ENCODE measurements at places on chromosomes 7 and 10.
A peak's percentile ranks its signal among the peaks of the same experiment; 100 is the strongest.

- H3K27me3 ChIP-seq = no peaks in the 10 kb centered on the region
- no peak overlapping the region for H3K4me3 ChIP-seq
- peak overlapping the region; percentile 92 for H3K27ac ChIP-seq
- H3K4me1 ChIP-seq = peaks cover 37% of the 10 kb centered on the region
Measured at GRCh38 chr10:72320676-72321247, 34.0 kb downstream of the DNAJB12 start.

- H3K36me3 ChIP-seq = no peaks in the 10 kb centered on the region
- no peak overlapping the region for H3K27ac ChIP-seq
- H3K4me3 ChIP-seq = no peak overlapping the region
- peaks cover 35% of the 10 kb centered on the region for H3K4me1 ChIP-seq
Measured at GRCh38 chr10:30813872-30814481, 184.4 kb upstream of the LYZL2 start.

DNA sequence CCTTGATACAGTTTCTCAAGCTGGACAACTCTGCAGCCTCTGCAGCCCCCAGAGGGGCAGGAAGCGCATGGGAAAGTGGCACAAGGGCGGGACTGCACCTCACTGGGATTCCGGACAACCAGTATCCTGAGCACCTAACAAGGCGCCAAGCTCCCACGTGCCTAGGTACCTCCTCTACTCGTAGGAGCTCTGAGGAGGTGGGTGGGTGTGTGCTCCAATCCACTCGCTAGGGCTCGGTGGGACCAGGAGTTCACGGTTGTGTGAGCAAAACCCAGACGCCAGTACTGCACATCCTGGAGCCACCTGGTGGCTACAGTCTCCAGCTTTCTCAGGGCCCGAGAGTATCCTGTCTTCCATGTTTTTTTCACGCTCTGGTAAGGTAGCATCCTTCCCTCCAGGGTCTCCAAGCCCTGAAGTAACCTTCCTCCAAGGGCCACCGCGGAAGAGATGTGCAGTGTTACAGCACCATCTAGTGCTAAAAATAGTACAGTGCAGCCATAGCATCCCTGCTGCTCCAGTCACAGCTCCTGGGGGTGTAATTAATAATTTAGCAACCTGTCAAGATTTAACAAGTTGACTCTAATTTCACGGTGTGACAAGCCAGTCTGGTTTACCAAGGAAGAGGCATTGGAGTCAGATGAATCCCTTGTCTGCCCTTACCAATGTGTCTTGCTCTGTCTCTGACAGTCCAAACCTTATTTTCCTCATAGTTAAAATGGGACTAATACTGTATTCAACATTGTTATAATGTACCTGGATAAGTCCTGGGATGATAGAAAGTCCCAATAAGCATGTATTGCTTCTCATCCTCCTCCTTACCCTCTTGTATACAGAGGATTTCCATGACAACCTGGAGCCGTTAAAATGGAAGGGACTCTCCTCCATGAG is 70.4 kb downstream of the HERPUD2 start:
- peaks cover 3% of the 10 kb centered on the region for H3K4me1 ChIP-seq
- no peaks in the 10 kb centered on the region for H3K27me3 ChIP-seq
- H3K4me3 ChIP-seq = no peak overlapping the region
- no peak overlapping the region for H3K27ac ChIP-seq

- H3K4me1 ChIP-seq = peaks cover 5% of the 10 kb centered on the region
- H3K36me3 ChIP-seq = no peaks in the 10 kb centered on the region
- H3K27me3 ChIP-seq = peaks cover 14% of the 10 kb centered on the region
- peak overlapping the region; percentile 12 for H3K4me3 ChIP-seq
- DNase-seq = peak; percentile 37
- H3K27ac ChIP-seq = no peak overlapping the region
Measured at GRCh38 chr7:124031919-124032318, 948 bp downstream of the TMEM229A start.

GRCh38 chr7:95092324-95092723 is 184.9 kb downstream of the PPP1R9A start:
- H3K4me1 ChIP-seq = no peaks in the 10 kb centered on the region
- no peaks in the 10 kb centered on the region for H3K36me3 ChIP-seq
- H3K27ac ChIP-seq = no peak overlapping the region
- no peak overlapping the region for H3K4me3 ChIP-seq

GRCh38 chr7:94420328-94420727 is 25.6 kb downstream of the COL1A2 start:
- H3K4me1 ChIP-seq = peaks cover 5% of the 10 kb centered on the region
- H3K27ac ChIP-seq = no peak overlapping the region
- H3K27me3 ChIP-seq = no peaks in the 10 kb centered on the region
- H3K36me3 ChIP-seq = no peaks in the 10 kb centered on the region
- H3K4me3 ChIP-seq = no peak overlapping the region

DNA sequence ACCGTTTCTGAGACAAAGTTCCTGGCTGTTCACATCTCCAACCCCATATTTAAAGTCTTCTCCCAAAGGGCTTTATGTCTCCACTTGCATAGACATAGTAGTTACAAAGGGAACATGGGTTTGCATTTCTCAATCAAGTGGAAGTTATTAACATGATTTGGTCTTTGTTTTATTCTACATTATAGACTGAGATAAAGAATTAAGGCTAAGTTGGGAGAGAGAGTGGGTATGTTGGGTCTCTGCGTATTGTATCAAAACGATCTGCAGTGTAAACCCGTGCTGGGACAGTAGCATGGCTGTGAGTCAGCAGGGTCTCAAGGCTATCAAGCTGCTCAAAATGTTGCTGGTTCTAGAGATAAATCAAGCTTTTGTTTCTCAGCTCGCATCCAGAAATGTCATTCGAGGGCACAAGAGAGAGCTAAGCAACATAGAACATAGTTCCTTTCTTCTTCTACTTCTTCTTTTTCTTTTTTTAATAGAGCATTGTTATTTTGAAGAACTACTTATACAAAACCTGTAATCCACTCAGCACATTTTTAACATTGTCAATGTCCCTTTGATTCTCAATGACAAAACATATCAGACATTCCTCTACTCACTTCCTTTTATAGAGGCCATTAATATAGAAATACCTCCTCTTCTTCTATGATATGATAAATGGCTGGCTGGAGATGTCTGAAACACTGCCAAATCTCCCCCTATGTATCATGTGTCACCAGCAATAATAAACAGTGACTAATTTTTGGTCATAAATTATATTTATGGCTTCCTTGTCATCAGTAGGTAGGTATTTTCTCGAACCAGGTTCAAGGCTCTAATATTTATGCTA is 34.5 kb upstream of the RHOBTB1 start:
- H3K27ac ChIP-seq = no peak overlapping the region
- no peaks in the 10 kb centered on the region for H3K27me3 ChIP-seq
- H3K4me3 ChIP-seq = no peak overlapping the region
- DNase-seq = no peak

DNA sequence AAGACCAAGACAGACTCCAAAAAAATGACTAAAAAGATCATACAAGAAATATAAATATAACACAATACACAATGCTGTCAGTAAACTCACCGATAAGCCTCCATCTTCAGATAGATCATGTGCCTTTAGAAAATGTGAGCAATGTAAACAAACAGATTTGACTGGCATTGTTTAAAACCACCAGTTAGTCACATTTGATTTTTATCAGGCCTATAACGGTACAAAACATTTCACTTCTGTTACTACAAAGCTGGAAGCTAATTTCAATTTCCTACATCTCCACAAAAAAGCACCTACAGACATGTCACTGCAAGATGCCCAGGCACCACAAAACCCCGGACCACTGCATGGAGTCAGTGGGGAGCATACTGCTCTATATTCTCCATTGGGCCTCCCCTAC is 18.9 kb downstream of the SGMS1 start:
- peak overlapping the region; percentile 26 for H3K27ac ChIP-seq
- no peaks in the 10 kb centered on the region for H3K27me3 ChIP-seq
- peaks cover 21% of the 10 kb centered on the region for H3K4me1 ChIP-seq
- no peak overlapping the region for H3K4me3 ChIP-seq
- no peaks in the 10 kb centered on the region for H3K36me3 ChIP-seq
- no peak for DNase-seq

DNA sequence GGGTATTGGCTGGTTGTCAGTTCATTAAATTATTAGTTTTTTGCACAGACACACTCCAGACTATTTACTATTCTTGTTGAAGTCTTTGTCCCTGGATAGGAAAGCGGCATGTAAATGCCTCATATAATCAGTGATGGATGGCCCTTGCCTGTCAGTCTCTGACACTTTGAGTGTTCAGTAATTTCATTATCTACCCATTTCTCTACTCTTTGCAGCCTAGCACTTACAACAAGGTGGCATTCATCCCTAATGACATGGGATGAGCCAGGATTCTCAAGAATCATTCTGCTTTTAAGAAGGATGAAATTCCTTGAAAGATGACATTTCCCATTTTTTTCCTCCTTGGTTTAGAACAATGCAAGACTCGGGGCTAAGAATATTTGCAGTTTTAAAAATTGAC is 155.7 kb downstream of the SORCS3 start:
- no peaks in the 10 kb centered on the region for H3K4me1 ChIP-seq
- DNase-seq = no peak
- no peak overlapping the region for H3K27ac ChIP-seq
- no peaks in the 10 kb centered on the region for H3K27me3 ChIP-seq
- H3K36me3 ChIP-seq = no peaks in the 10 kb centered on the region

DNA sequence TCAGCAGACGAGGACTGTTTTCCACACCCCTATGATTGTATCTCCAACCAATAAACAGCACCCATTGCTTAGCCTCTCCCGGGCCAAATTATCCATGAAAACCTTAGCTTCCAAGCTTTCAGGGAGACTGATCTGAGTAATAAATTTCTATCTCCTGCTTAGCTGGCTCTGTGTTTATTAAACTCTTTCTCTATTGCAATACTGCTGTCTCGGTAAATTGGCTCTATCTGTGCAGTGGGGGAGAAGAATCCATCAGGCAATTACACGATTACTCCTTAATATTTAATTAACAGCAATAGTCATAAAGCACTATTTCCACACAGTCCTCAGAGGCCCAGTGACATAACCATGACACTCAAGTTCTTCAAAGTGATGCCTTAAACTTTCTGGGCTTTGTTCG is 1122.8 kb downstream of the TYW1 start:
- H3K4me1 ChIP-seq = no peaks in the 10 kb centered on the region
- H3K27me3 ChIP-seq = no peaks in the 10 kb centered on the region
- DNase-seq = no peak
- H3K36me3 ChIP-seq = no peaks in the 10 kb centered on the region
- no peak overlapping the region for H3K27ac ChIP-seq

DNA sequence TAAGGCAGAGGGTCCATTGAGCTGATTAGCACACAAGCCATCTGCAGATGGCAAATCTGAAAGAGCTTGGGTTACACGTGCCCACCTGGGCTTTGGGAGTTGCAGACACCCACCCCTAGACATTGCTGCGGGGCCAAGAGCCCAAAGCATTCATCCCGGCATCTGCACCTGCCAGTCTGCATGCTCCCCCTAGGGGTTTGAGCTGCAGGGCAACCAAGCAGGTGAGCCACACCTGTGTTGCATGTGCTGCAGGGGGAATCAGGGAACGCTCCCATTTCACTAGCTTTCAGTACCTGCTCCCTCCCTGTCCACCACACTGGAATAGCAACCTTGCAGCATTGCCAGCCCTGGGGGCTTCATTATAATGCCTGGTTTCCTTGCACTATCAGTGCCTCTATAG is 21.1 kb downstream of the C7orf33 start:
- H3K4me3 ChIP-seq = no peak overlapping the region
- H3K27ac ChIP-seq = no peak overlapping the region
- no peaks in the 10 kb centered on the region for H3K4me1 ChIP-seq
- no peaks in the 10 kb centered on the region for H3K27me3 ChIP-seq
- no peak for DNase-seq

DNA sequence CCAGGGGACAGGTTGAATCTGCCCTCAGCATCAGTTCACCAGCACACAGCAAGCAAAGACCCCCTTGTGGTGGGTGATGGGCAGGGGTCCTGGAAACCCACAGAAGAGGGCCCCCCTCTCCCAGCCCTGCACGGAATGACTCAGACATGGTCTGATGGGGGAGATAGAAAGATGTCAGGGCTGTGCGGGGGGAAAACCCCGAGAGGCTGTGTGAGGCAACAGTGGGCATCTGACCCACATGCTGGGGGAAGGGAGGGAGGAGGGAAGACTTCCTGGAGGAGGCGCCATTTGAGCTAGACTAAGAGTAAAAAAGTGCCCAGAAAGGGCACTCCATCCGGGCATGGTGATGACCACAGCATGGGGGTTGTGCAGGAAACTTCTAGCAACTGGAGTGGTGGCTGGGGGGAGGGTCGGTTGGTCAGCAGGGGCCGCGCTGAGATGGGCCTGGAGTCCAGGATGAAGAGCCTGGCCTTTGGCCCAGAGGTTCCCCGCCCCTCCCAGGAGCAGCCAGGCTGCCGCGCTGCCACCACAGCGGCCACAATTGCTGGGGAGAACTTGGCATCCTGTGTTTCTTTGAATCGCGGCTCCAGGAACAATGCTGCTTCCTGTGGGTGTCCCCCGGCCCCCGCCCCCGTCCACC is 2.5 kb downstream of the LFNG start:
- peak overlapping the region; percentile 53 for H3K4me3 ChIP-seq
- no peaks in the 10 kb centered on the region for H3K27me3 ChIP-seq
- H3K36me3 ChIP-seq = no peaks in the 10 kb centered on the region
- H3K4me1 ChIP-seq = no peaks in the 10 kb centered on the region
- DNase-seq = no peak

GRCh38 chr7:144036302-144036885 is 12.4 kb upstream of the OR2A5 start:
- no peak overlapping the region for H3K27ac ChIP-seq
- H3K4me1 ChIP-seq = no peaks in the 10 kb centered on the region
- no peak overlapping the region for H3K4me3 ChIP-seq
- no peaks in the 10 kb centered on the region for H3K36me3 ChIP-seq
- H3K27me3 ChIP-seq = no peaks in the 10 kb centered on the region
- no peak for DNase-seq

DNA sequence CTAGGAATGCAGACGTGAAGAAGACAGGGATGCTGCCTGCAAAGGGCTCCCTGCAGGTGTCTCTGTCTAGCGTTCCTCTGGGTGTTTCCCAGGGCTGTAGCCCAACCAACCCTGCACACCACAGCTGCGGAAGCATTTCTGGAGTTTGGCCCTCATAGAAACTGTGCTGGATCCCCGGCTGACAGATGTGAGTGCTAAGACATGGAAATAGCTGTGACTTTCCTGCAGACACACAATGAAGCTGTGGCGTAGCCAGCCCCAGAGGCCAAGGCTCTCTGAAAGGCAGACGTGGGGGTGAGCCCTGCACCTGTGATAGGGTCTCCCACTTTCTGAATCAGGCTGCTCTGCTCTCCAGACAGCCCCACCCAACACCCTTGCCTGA is 44.8 kb downstream of the ADCYAP1R1 start:
- no peaks in the 10 kb centered on the region for H3K4me1 ChIP-seq
- H3K27ac ChIP-seq = no peak overlapping the region
- no peak overlapping the region for H3K4me3 ChIP-seq
- no peaks in the 10 kb centered on the region for H3K27me3 ChIP-seq
- H3K36me3 ChIP-seq = no peaks in the 10 kb centered on the region
- DNase-seq = peak; percentile 11

GRCh38 chr7:143227806-143228205 is 6.0 kb downstream of the TAS2R40 start:
- no peaks in the 10 kb centered on the region for H3K36me3 ChIP-seq
- no peaks in the 10 kb centered on the region for H3K27me3 ChIP-seq
- no peak overlapping the region for H3K4me3 ChIP-seq
- no peaks in the 10 kb centered on the region for H3K4me1 ChIP-seq
- DNase-seq = no peak
- H3K27ac ChIP-seq = no peak overlapping the region

Measured in kidney (tissue), 22 donors.